HCT116 (cell line): ENCODE measurements at places on chromosomes 4 and X.

DNA sequence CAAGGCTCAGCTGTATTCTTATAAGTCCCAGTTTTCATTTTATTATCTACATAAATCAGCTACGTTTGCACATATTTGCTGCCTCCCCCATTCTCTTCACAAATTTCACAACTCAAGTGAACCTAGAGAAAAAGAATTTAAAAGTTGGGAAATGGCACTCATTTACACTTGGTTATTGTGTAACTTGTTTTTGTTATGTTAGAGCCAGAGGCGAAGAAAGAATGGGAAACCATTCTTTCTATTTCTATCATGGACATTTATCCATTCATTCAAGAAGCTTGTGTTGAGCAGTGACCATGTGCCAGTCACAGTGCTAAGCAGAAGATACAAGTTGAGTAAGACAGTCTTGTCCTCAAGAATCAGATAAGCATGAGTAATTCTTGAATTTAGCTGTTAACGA lies 13.5 kb downstream of the LIAS start:
- no peak overlapping the region for H3K27ac ChIP-seq
- H3K4me1 ChIP-seq = no peaks in the 10 kb centered on the region
- H3K36me3 ChIP-seq = peaks cover 20% of the 10 kb centered on the region
- H3K4me3 ChIP-seq = no peak overlapping the region

DNA sequence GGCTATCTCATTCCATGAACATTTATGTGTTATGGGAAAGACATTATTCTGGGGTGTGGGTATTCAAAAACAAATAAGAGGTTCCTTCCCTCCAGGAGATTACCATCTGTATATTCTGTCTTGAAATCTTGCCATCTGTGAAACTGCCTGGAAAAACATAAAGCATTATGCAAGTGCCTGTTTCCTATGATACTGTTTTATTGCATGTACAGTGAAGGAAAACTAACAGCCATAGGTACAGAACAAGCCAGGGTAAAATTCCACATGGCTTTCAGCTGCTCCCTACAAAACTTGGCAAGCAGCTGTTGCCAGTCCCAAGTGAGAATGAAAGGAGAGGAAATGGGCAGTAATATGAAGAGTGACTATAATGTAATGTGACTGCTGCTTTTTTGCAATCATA lies 136.0 kb downstream of the GUCY2F start:
- H3K4me1 ChIP-seq = peaks cover 4% of the 10 kb centered on the region; the same call in 1 of the 2 replicates
- no peaks in the 10 kb centered on the region for H3K36me3 ChIP-seq
- H3K27me3 ChIP-seq = no peaks in the 10 kb centered on the region
- no peak overlapping the region for H3K4me3 ChIP-seq
- no peak for DNase-seq

- H3K4me3 ChIP-seq = no peak overlapping the region
- H3K36me3 ChIP-seq = no peaks in the 10 kb centered on the region
- no peak for DNase-seq
- no peaks in the 10 kb centered on the region for H3K27me3 ChIP-seq
- H3K27ac ChIP-seq = peak overlapping the region; percentile 2; the same call in 1 of the 2 replicates
Observed at GRCh38 chr4:142566777-142567176, 279.3 kb downstream of the INPP4B start.

DNA sequence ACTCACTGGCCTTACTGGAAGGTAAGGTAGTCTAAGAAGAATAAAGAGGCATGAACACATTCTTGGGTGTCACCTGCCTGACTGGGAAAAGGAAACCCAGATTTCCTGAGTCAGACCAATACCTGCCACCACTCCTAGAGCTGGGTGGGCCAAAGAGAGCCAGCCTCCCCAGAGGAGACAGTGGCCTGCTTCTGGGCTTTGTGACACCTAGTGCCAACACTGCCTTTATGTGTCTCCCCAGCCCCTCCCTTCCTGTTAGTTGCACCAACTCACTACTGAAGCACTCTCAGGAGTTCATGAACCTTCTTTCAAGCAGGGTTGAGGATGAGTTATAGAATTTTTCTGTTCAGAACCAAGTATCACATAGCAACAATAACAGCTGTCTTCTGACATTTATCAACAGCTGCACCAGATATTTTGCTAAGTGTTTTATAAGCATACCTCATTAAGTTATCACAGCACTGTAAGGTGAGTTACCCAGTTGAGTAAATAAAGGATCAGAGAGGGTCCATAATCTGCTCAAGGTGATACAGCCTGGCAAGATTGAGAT lies 77.6 kb upstream of the ETNPPL start:
- H3K36me3 ChIP-seq = no peaks in the 10 kb centered on the region
- H3K4me1 ChIP-seq = no peaks in the 10 kb centered on the region
- peaks cover 14% of the 10 kb centered on the region for H3K27me3 ChIP-seq
- DNase-seq = no peak
- H3K27ac ChIP-seq = no peak overlapping the region

- no peak overlapping the region for H3K27ac ChIP-seq
- H3K36me3 ChIP-seq = no peaks in the 10 kb centered on the region
- no peaks in the 10 kb centered on the region for H3K27me3 ChIP-seq
- no peak overlapping the region for H3K4me3 ChIP-seq
- H3K4me1 ChIP-seq = no peaks in the 10 kb centered on the region
- DNase-seq = no peak
Observed at GRCh38 chr4:59243038-59243437, 1957.1 kb upstream of the ADGRL3 start.

DNA sequence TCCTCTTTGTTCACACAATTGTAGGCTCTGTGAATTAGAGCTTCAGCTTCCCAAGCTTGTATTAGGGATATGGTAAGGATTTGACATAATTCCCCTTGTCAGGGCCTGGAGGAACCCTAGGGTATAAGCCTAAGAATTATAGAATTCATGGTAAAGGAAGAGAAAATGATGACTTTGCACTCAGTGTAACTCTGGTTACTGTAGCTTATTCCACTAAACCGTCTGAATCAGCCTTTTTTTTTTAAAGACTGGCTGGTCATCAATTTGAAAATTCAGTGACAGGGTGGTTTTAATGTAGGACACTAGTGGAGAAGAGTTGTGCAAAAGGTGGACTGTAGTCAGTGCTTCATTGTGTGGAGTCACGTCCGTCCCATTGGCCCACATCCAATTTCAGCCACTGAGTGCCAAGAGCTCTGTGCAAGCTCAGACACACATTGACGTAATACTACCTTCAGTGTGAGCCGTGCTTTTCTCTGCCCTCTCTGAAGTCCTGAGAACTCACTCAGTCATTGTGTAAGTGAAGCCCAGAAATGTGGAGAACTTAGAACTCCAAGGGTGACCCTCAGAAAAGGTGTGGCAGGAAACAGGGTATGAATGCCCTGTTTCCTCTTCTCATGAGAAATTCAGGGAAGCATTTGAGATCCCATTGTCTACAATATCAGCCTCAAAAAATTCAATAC lies 449.8 kb downstream of the C4orf33 start:
- no peak for DNase-seq
- no peaks in the 10 kb centered on the region for H3K27me3 ChIP-seq
- no peaks in the 10 kb centered on the region for H3K4me1 ChIP-seq
- H3K27ac ChIP-seq = no peak overlapping the region
- H3K36me3 ChIP-seq = no peaks in the 10 kb centered on the region

- H3K36me3 ChIP-seq = no peaks in the 10 kb centered on the region
- H3K27ac ChIP-seq = no peak overlapping the region
- no peaks in the 10 kb centered on the region for H3K4me1 ChIP-seq
- H3K4me3 ChIP-seq = no peak overlapping the region
- H3K27me3 ChIP-seq = no peaks in the 10 kb centered on the region
Observed at GRCh38 chr4:99202536-99202935, 16.5 kb downstream of the ADH6 start.

DNA sequence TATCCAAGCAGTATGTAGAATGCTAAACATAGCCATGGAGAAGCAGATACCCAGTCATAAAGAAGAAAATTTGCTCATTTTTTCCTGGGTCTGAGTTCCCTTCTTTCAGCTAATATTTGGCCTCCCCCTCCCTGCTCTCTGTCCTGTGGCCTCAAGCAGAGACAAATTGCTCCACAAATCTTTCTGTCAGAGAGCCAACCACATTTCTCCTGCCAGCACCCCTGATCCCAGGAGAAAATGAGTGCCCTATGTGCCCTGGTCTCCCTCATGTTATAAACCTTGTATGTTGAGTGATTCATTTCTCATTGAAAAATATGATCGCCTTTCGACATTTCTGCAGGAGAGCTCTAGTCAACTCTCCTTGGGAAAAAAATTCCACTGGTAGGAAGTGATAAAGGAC lies 82.0 kb downstream of the TMEM156 start:
- H3K27ac ChIP-seq = no peak overlapping the region
- peaks cover 9% of the 10 kb centered on the region; the same call in 1 of the 2 replicates for H3K27me3 ChIP-seq
- H3K36me3 ChIP-seq = no peaks in the 10 kb centered on the region
- 0 out of 2 replicates have a peak, but pooled peaks cover 9% of the 10 kb centered on the region for H3K4me1 ChIP-seq
- no peak for DNase-seq
- H3K4me3 ChIP-seq = no peak overlapping the region

GRCh38 chr4:25884031-25884782 lies 21.4 kb upstream of the SEL1L3 start:
- no peak overlapping the region for H3K4me3 ChIP-seq
- DNase-seq = no peak
- H3K27me3 ChIP-seq = no peaks in the 10 kb centered on the region
- H3K27ac ChIP-seq = no peak overlapping the region

DNA sequence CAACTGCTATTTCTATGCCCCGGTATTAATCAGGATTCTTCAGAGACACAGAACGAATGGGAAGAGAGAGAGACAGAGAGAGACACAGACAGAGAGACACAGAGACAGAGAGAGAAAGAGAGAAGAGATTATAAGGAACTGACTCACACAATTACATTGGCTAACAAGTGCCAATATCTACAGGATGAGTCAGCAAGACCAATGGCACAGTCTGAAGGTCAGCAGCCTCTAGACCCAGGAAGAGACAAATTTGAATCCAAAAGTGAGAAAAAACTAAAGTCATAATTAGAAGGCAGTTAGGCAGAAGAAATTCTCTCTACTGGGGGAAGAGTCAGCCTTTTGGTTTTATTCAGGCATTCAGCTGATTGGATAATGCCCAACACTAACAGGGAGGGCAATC lies 187.3 kb downstream of the MAB21L2 start:
- H3K27me3 ChIP-seq = no peaks in the 10 kb centered on the region
- peak overlapping the region; percentile 65 for H3K27ac ChIP-seq
- H3K4me3 ChIP-seq = no peak overlapping the region
- DNase-seq = peak; percentile 74
- H3K4me1 ChIP-seq = peaks cover 19% of the 10 kb centered on the region

GRCh38 chrX:66988331-66988730 lies 349.5 kb upstream of the EDA2R start:
- H3K27me3 ChIP-seq = no peaks in the 10 kb centered on the region
- DNase-seq = no peak
- H3K27ac ChIP-seq = no peak overlapping the region

GRCh38 chr4:26412381-26413372 lies 77.6 kb downstream of the CCKAR start:
- no peak for DNase-seq
- no peaks in the 10 kb centered on the region; the same call in 1 of the 2 replicates for H3K36me3 ChIP-seq
- no peak overlapping the region for H3K27ac ChIP-seq
- H3K4me3 ChIP-seq = no peak overlapping the region
- H3K4me1 ChIP-seq = no peaks in the 10 kb centered on the region

DNA sequence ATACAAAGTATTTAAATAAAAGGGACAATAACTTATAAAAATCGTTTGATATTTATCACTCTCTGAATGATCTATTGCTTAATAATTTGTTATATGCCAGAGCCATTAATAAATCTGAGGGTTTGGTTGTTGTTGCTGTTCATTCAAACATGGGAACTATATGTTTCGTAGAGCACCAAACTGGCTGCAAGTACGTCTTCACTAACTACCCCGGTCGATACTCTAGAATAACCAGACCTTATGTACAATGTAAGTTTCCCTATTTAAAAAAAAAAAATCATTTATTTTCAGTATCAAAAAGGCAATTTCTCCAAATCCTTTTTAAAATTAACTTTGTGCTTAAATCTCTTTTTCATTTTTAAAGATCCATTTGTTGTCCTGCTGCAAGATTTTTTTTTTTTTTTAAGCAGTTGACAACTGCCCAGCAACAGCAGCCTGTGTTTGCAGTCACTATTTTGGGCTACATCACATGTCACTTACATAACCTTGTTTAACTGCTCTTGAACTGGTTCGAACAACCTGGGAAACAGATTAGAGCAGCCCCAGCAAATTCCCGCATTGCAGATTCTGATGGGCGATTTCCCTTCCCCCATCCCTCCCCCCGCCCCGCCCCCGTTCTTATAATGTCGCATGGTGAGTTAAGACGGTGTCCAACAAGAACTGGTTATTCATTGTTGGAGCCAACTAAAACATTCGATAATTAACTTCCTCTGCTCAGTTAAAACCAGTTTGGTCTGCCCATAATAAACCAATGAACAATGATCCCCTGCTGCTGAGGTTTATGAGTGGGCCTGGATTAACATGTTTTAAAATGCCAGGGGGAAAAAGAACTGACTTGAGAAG lies 238.9 kb downstream of the NR3C2 start:
- no peak overlapping the region for H3K27ac ChIP-seq
- no peaks in the 10 kb centered on the region for H3K36me3 ChIP-seq
- DNase-seq = no peak

GRCh38 chrX:15274946-15275345 lies 5.1 kb upstream of the ASB9 start:
- no peak for DNase-seq
- no peak overlapping the region for H3K4me3 ChIP-seq
- H3K27me3 ChIP-seq = no peaks in the 10 kb centered on the region
- H3K27ac ChIP-seq = no peak overlapping the region

- DNase-seq = no peak
- H3K36me3 ChIP-seq = no peaks in the 10 kb centered on the region
- no peak overlapping the region for H3K27ac ChIP-seq
- no peaks in the 10 kb centered on the region for H3K4me1 ChIP-seq
Observed at GRCh38 chr4:124423160-124423559, 289.4 kb downstream of the ANKRD50 start.

DNA sequence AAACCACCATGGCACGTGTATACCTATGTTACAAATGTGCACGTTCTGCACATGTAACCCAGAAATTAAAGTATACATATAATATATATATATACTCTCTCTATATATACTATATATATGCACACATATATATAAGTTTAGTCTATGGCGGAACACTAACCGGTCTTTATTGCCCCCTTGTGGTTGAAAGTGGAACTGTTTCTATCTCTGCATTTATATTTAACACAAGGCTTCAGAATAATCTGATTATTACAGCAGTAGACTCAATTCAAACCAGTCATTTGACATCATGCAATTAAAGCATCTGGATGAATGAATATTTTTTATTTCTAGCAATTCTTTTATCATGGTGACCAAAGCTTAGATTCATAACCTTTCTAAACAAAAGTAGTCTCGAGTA lies 14.6 kb downstream of the RAB9B start:
- no peaks in the 10 kb centered on the region for H3K27me3 ChIP-seq
- H3K36me3 ChIP-seq = no peaks in the 10 kb centered on the region
- peak; percentile 15 for DNase-seq
- no peak overlapping the region for H3K4me3 ChIP-seq
- H3K4me1 ChIP-seq = no peaks in the 10 kb centered on the region
- no peak overlapping the region for H3K27ac ChIP-seq

GRCh38 chr4:12120968-12121367 lies 692.3 kb upstream of the HS3ST1 start:
- H3K36me3 ChIP-seq = no peaks in the 10 kb centered on the region
- no peak overlapping the region for H3K27ac ChIP-seq
- no peaks in the 10 kb centered on the region for H3K27me3 ChIP-seq
- no peak for DNase-seq
- no peaks in the 10 kb centered on the region for H3K4me1 ChIP-seq
